ENCODE measurements at places on chromosomes 7 and 10.

- DNase-seq: peak; percentile 82
Measured at GRCh38 chr10:51397695-51398094, 301.7 kb downstream of the CSTF2T start.

- DNase-seq: no peak
Measured at GRCh38 chr7:158358926-158359645, 228.5 kb downstream of the PTPRN2 start.

GRCh38 chr10:58859526-58859925 lies 316.9 kb upstream of the PHYHIPL start:
- no peak for DNase-seq

GRCh38 chr7:23490357-23491135 lies 20.3 kb upstream of the IGF2BP3 start:
- DNase-seq: no peak

DNA sequence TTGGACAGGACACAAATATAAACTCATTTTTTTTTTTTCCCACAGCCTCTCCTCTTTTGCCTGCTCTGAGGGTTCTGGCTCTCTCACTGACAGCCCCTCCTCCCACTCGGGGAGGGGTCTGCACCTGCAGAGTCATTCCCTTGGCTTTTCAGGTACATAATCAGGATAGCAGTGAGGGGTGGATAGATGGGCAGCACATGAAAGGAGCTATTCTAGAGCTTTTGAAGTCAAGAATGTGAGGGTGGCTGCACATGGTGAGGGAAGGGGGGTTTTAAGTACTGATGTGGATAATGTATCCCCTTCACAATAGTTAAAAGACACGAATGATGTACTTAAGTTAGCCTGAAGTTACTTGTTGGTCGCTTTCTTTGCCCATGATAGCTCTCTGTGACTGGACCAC lies 76.2 kb downstream of the CFAP58 start:
- no peak for DNase-seq
